ENCODE measurements at places on chromosomes 1 and 21.

GRCh38 chr1:158583962-158584361 is 4.3 kb upstream of the OR10X1 start:
- no peak for DNase-seq

GRCh38 chr1:107010582-107010981 is 45.9 kb upstream of the PRMT6 start:
- no peak for DNase-seq

DNA sequence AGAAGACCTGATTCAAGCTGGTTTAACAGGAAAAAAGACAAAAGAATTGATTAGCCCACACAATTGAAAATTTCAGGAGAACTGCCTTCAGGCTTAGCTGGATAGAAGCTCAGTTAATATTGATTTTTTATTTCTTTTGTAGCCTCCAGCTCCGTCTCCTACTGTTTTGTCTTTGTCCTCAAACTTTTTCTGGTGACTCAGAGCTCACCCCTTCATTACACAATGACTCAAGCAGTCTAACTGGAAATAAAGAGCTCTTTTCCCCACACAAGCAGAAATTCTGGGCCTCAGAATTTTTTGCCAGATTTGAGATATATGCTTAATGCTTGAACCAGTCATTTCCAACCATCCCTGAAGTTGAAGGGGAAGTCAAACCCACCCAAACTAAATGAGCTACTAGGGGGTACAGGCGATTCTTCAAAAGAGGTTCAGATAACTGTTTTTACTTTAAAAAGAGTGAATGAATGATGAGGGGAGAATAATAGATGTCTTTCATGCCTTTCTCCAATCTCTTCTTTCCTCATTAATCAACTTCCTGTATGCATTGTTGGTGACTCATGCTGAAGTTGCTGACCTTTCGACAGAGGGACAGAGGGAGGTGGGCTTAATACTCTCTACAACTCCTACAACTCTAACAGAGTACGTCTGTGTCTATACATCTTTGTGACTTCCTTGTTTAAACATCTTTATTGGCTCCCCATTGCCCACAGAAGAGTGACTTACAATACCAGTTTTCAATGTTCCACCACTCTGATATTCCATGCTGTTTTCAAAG is 6.2 kb upstream of the ACP6 start:
- DNase-seq, result no peak

- DNase-seq, result no peak
Measured at GRCh38 chr1:182995894-182996293, 27.3 kb upstream of the LAMC1 start.

DNA sequence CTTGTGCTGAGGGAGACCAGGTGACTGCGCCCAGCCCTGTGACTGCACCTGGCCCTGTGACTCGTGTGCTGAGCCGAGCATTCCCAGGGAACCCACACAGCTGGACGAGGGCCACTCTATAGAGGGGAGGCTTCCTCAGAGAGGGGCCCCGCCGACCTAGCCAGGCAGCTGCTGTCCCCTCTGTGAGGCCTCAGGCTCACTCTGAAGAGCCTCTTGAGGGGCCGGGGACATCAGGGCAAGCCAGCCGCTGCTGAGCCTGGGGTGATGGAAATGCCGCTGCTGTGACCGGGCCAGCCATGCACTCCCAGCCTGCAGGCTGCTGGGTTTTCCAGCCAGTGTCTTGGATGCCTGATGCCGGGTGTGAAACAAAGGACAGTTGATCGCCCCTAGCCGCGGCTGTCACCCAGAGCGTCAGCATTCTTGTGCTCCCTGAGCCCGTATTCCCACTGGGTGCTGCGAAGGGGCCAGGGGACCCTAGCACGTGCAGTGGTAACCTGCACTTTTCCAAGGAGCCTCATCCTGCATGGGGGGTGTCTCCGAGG is 17.5 kb downstream of the PFKL start:
- DNase-seq, result no peak

DNA sequence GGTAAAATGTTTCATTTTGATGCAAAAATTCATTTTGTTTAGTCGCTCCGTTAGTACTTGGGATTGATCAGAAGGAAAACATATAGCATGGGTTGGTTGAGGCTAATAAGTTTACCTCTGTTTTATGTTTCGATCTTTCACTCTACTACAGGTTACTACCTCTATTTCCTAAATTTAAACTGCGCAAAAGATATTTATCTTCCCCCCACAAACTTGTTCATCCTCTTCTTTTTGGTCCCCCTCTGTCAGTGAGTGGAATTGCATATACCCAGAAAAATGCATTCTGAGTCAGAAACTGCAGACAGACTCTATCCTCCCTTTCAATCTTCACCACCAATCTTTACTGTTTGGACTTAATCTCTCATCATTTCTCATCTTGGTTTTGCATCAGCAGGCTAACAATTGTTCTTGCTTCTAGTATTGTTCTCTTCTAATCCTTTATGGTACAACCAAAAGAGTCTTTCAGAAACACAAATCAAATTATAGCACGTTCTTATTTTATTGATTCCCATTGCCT is 316.0 kb upstream of the ADGRL4 start:
- no peak for DNase-seq

- DNase-seq, result no peak
Measured at GRCh38 chr1:53621144-53621543, 117.8 kb downstream of the GLIS1 start.

DNA sequence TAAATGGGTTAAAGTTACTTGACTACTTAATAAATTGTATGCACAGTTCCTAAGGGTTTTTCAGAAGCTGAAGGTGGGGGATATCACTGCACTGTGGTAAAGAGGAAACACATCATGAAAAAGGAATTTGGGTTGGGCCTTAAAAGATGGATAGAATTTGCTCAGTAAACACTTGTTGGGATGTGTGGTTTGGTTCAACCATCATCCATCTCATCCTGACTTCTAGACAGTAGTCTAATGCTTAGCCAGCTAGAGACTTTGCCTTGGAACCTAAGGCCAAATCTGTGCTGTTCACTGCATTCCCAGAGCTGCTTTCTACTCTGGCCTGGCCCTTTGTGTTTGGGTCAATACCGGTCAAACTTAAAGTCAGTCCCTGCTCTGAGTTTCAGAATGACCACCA is 30.6 kb downstream of the LY9 start:
- DNase-seq, result no peak

GRCh38 chr1:174000371-174000770 is 21.8 kb downstream of the RC3H1 start:
- DNase-seq, result no peak

GRCh38 chr21:39040494-39041110 is 142.6 kb downstream of the PSMG1 start:
- DNase-seq, result no peak

- DNase-seq, result no peak
Measured at GRCh38 chr1:86423873-86424272, at the start of gene CLCA2. CLCA2 (plus strand) TSS chr1:86424171; CDS start chr1:86424248, 77 bp downstream.

- DNase-seq, result no peak
Measured at GRCh38 chr1:201696217-201696761, 132.7 kb upstream of the IPO9 start.

DNA sequence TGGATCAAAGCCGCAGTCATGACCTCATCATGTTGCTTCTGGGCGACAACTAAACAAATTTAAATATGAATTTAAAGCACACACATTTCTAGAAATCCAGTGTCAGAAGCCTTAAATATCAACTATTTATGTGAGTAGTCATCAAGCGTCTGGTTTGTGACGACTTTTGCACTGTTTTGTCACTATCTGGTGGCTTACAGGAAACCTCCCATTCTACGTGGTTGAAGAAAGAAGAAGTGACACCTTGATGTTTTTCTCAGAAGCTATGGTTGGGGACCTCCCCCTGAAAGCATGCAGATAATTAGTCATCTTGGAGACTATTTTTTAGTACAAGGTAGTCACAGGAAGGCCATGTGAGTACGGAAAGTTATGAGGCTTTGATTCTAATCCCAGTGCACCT is 58.5 kb downstream of the TENT5C start:
- peak; percentile 46 for DNase-seq

- DNase-seq, result no peak
Measured at GRCh38 chr1:184553845-184554244, 167.0 kb downstream of the C1orf21 start.

GRCh38 chr1:167210966-167211674 is 9.6 kb upstream of the POU2F1 start:
- no peak for DNase-seq

DNA sequence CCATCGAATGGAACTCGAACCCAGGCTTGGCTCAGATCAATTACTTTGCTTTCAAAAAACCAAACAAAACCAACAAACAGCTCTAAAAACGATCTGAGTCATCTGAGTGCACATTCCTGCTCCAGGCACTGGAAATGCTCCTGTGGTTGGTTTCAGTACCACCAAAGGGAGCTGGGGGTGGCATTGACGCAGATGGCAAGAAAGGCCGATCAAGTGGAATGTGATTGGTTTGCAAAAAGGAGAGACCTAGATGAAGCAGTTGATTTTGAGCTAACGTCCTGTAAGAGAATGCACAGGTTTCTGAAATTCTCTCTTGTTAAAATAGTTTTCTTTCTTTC is 39.5 kb downstream of the PIK3CD start:
- DNase-seq, result no peak

GRCh38 chr1:226754793-226755533 is 15.9 kb upstream of the ITPKB start:
- DNase-seq, result no peak

DNA sequence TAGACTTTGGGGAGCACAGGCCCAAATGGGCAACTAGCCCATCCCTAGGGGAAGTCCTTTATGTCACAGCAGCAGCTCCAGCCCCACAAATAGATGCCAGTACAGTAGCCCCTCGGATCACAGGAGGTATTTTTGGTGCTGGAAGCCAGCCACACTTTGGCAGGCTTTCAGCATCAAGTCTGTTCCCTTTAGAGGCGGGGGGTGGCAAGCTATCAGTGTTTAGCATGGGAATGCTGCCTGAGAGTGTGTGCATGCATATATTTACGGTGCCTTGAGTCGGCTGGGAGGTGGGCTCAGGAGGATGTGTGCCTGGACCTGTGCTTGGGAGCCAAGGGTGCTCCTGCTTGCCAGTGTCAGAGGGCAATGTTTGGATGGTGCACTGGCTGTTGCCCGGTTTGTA is 3.5 kb upstream of the PLXNA2 start:
- no peak for DNase-seq

Measured in effector memory CD4-positive, alpha-beta T cell (primary cell).